ENCODE measurements at places on chromosomes 16 and 17. TPM values are rescaled to one million over a fixed set of nuclear protein-coding genes. Genes with fewer than 3 reads are reported as not detected.

ITGB3 gene
- 5.7 TPM for total RNA-seq

CBX2 gene
- 18.9 TPM for total RNA-seq

C1QTNF8 gene
- total RNA-seq = not detected

PRSS27 gene
- 1.0 TPM for total RNA-seq

PIMREG gene
- 49.9 TPM for total RNA-seq

PIRT gene
- not detected for total RNA-seq

FOXK2 gene
- total RNA-seq = 52.9 TPM

Data from A549 treated with CpdA at 1 μM for 4 hours (cell line).